ENCODE measurements at places on chromosomes 3 and 15. TPM values are rescaled to one million over a fixed set of nuclear protein-coding genes. Genes with fewer than 3 reads are reported as not detected.

DNA sequence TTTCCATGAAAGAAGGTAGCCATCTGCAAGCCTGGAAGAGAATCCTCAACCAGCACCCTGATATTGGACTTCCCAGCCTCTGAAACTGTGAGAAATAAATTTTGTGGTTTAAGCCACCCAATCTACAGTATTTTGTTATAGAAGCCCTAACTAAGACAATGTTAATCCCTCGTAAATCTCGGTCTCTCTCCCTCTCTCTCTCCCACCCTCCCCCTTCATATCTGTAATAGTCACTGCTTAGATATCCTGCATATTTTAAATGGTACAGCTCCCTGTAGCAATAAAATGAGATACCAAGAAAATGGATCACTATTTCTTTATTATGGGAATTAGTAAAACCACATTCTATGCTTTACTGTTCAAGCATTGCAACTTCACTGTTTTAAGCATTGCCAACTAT, 21.0 kb upstream of the FAM174B start:
- DNase-seq: no peak

GRCh38 chr3:161598639-161599038, 102.0 kb downstream of the OTOL1 start:
- no peak for DNase-seq

DNA sequence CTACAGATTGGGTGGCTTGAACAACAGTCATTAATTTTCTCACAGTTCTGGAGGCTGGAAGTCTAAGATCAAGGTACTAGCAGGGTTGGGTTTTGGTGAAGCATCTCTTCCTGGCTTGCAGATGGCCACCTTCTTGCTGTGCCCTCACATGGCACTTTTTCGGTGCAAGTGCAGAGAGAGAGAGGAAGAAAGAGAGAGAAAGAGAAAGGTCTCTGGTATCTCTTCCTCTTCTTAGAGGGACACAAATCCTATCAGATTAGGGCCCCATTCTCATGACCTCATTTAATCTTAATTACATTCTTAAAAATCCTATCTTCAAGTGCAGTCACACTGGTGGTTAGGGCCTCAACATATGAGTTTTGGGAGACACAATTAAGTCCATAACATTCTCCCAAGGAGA, 167.1 kb downstream of the NFKBIZ start:
- no peak for DNase-seq

DNA sequence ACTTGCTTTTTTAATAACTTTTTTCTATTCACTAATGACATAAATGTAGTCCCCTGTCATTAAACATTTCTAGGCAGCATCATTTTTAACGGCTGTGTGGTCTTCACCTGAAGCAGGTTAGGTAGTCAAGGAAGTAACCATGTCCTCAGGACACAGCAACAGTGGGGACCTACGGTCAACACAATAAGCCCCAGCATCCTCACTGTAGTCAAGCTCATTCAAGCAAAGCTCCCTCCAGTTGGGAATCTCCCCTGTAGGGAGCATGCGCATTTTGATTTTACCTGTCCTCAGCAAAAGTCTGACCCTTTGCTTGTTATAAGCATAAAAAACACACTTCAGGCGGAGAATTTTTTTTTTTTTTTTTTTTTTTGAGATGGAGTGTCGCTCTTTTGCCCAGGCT, 151.4 kb downstream of the SHQ1 start:
- DNase-seq: no peak

- no peak for DNase-seq
These were observed 3.7 kb downstream of the ACVR2B start for GRCh38 chr3:38457111-38458003.

DNA sequence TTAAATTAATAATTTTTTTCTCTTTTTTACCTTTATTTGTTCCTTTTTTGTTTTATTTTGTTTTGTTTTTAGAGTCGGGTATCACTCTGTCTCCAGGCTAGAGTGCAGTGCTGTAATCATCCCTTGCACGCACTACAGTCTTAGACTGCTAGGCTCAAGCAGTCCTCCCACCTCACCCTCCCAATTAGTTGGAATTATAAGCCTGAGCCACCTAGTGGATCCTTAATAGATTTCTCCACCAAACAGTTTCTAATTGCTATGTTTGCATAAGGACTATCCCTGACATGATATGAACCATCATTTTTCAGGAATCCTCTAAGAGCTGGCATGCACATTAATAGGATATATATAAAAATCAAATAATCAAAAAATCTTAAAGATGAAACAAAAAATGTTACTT, 993.2 kb downstream of the OTOL1 start:
- DNase-seq: no peak

- no peak for DNase-seq
These were observed 6.3 kb upstream of the RTP4 start for GRCh38 chr3:187361835-187362234.

GRCh38 chr3:155805204-155805801, 775 bp downstream of the C3orf33 start:
- DNase-seq: peak; percentile 41

GRCh38 chr15:101455291-101456025, 34.0 kb downstream of the PCSK6 start:
- peak; percentile 32 for DNase-seq

GRCh38 chr3:50570508-50571279, 1.4 kb downstream of the HEMK1 start:
- DNase-seq: no peak

DNA sequence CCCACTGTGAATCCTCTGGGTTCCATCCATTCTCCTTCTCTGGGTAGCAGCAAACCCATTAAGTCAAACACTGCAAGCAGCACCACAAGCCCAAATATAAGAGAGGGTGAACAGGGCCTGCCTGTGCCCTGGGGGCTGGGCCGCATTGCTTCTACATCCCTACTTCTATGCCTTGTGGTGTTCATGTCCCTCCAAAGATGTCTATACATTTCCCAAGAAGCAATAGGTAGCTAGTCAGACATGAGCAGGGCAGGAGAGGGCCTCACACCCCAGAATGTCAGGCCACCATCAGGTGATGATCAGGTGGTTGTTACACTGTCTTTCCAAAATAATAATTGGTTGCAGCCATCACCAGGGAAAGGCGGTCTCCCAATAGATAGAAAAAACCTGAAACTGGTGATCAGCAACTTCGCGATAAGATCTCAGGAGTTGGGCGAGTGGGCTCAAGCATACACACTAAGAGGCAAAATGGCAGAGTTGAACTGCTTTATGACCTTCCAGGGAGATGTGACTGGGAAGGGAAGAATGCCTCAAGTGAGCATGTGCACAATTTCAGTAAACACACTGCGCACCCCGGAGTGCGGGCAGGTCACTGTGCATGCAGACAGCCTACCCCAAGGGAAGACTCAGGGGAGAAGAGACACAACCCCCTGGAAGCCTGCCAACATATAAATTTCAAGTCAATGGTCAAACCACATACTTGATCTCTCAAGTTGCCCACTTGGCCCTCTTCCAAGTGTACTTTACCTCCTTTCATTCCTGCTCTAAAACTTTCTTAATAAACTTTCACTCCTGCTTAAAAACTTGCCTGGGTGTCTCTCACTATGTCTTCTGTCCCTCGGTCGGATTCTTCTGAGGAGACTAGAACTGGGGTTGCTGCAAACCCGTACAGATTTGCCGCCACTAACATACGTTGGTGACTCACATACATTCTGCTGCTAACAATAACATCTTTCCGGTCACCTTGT, 39.9 kb downstream of the KLF15 start:
- no peak for DNase-seq

DNA sequence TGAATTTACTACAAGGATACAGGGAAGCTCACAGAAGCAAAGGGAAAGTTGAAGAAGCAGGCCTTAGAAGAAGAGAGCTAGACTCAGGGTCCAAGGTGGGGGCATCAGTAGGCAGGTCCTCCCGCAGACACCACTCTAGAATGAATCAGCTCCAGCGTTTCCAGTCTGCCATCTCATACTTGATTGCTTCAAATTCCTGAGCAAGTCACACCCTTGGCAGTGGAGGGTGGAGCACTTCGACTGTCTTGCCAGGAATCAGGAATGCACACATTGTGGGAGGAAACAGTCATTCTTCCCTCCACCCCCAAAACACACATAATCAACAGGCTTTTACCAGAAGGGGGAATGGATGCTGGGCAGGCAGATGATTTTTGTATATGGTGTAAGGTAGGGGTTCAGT, 78.5 kb downstream of the CHCHD6 start:
- DNase-seq: peak; percentile 13

GRCh38 chr15:88792342-88793282, 10.6 kb upstream of the ACAN start:
- no peak for DNase-seq

GRCh38 chr3:122377975-122378374, 5.1 kb downstream of the MIX23 start:
- no peak for DNase-seq

GRCh38 chr3:101868534-101869464, 19.5 kb downstream of the NFKBIZ start:
- DNase-seq: peak; percentile 75

- peak; percentile 93 for DNase-seq
These were observed at the start of gene VPS39 for GRCh38 chr15:42207674-42208579. Gene VPS39, minus strand, starts transcription at chr15:42208304. Its CDS starts 151 bp downstream, at chr15:42208153.

ESYT3 gene
- not detected for total RNA-seq

TUSC7 gene
- not detected for total RNA-seq

SYNM gene
- 60.0 TPM for total RNA-seq

CCDC80 gene
- 8.5 TPM for total RNA-seq

CHRNA7 gene
- total RNA-seq: 0.79 TPM

TRH gene
- total RNA-seq: not detected

CPNE9 gene
- total RNA-seq: not detected

ATP2B2 gene
- not detected for total RNA-seq

ACOX2 gene
- 1.5 TPM for total RNA-seq

VGLL3 gene
- 0.33 TPM for total RNA-seq

Measured in dermis blood vessel endothelial cell (primary cell).